ENCODE measurements at places on chromosomes 5 and 9.
A peak's percentile ranks its signal among the peaks of the same experiment; 100 is the strongest.

DNA sequence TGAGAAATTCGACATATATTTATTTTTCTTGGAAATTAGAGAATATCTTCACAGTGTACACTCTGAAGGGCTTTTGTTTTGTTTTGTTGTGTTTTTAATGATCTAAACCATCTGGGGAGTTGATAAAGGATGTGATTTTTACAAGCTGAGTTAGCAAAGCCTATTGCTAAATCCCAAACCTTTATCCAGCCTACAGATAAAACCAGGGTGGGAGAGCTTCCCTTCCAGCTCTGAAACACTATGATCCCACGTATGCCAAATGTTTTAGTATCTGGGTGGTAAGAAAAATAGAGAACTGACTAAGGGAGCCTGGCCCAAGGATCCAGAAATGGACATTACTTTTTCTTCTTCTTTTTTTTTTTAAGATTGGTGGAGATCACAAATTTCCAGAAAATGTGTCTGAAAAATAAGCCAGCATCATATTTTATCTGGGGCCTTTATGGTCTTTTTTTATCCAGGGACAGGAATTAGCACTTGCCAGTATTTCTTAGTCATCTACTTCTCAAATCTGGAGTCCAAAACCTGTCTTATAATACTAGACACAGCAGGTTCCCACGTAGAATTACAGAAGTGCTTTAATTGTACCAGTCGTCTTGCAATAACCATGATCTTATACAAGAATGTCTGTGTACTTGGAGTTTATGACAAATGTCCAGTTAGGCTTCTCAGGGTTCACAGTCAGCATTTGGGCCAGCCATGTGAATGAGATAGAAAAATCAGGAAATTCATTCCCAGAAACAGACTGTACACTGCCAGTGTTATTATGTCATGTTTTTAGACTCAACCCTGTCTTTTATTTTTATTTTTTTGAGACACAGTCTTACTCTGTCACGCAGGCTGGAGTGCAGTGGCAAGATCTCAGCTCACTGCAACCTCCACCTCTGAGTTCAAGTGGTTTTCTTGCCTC, 290.8 kb upstream of the MPDZ start:
- peak; percentile 3 for DNase-seq

- no peak for DNase-seq
Measured at GRCh38 chr5:162911873-162912272, 525.5 kb upstream of the CCNG1 start.

DNA sequence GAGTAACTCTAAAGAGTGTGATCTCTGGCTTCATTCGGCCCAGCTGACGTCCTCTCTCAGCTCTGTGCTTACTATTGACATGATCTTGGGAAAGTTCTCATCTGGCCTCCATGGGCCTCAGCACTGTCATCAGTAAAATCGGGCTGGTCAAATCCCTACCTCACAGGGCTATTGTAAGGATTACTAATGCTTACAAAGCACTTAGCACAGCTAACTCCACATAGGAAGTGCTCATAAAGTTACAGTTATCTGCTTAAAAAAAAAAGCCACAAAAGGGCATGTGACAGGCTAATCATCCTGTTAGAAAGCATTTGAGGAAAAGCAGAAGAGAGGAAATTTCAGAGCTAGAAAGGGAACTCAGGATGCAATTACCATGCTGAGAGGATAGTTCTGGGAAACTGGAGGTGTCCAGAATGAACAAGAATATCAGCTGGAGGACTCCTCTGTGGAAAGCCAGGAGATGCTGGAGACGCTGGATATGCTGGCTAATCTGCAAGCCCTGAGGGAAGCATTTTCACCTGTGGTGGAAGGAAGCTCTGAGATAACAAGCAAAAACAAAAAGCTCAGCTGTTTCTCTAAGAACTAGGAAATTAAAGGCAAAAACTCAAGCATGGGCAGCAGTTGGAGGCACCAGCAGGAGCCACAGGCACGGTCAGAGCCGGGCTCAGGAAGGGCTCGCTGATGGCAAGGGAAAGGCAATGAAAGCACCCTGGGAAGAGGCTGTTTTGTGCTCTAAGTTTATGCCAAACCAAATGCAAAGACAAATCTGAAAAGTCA, 4.4 kb upstream of the BHMT start:
- DNase-seq: no peak

DNA sequence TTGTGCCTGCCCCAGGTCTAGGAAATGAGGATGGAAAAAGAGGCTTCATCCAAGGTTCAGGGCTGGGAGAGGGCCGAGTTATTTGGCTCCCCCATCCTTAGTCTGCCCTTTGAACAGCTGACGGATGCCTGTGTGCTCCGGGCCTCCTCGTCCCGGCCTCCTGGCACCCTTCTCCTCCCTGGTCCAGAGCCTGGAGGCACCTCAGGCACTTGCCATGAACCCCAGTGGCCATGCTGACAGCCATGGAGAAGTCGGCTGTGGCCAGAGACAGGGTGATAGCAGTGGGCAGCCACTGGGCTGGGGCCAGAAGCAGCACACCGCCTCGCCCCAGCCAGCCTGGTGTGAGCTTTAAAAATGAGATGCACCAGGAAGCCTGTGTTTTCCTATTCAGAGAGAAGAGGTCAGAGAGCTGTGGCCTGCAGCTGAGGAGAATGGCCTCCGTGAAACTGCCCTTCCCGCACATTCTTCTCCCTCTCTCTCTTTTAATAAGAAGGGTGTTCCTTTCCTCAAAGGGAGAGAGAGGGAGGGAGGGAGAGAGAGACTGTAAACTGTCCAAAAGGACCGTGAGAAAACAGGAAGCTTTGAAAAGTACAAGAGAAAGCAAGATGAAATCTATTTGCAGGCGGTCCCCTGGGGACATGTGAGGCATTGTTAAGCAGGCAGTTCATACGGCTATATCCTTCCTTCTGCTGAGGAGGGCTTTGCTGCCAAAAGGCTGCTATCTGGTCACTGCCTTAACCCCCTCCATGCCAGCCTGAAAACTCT, 55.3 kb downstream of the ZNF366 start:
- DNase-seq: no peak

GRCh38 chr5:141692919-141693725, 11.1 kb upstream of the ARAP3 start:
- peak; percentile 50 for DNase-seq

GRCh38 chr9:80061096-80061495, 489.3 kb downstream of the TLE4 start:
- DNase-seq: no peak

DNA sequence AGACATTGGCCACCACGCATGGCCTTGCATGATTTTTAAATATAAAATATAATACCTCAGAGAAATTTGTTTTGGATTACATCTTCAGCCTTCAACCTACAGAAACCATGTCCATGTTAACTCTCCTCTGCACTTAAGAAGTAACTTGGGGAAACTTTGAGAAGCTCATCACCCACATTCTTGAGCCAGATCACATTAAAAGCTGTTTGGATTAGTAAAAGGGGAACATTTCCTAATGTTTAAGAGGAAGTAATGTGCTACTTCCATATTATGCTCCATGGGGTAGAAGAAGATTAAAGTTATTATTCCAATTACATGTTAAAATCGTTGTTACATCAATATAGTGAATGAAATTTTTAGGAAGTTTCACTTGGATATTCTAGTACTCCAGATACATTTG, 10.4 kb upstream of the CEP120 start:
- no peak for DNase-seq

DNA sequence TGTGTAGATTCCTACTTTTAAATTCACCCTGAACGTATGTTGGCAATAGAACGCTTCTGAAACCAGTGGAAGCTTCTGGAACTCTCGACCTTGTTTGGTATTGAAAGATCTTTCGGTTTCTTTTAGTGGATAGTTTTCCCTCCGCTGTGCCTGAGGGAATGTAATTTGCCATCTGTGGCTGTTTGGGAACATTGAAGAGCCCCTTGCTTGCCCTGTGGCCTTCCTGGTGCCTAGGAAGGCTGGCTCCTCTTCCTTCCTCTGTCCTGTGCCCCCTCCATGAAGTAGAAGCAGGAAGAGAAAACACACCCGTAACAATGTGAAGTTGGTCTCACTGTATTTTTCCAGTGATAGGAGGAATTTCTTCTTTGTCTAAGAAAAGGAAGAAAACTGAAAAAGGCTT, 274.3 kb downstream of the AOPEP start:
- DNase-seq: no peak

All from anterior cingulate cortex (tissue), 58 donors.